ENCODE measurements at places on chromosomes 12 and 14. TPM values are rescaled to one million over a fixed set of nuclear protein-coding genes. Genes with fewer than 3 reads are reported as not detected.
A peak's percentile ranks its signal among the peaks of the same experiment; 100 is the strongest.

GRCh38 chr12:28710882-28711281 lies 438.2 kb upstream of the FAR2 start:
- DNase-seq, result no peak

- peak; percentile 83 for DNase-seq
Measured at GRCh38 chr12:95763809-95764253, 26.7 kb downstream of the NTN4 start.

The PGF gene
- 11.7 TPM for total RNA-seq

The RNFT2 gene
- 18.6 TPM for total RNA-seq

GRCh38 chr14:63939006-63939270 lies 86.1 kb downstream of the SYNE2 start:
- no peak for DNase-seq

The FAIM2 gene
- not detected for total RNA-seq

The MANSC1 gene
- total RNA-seq, result 32.0 TPM

- DNase-seq, result no peak
Measured at GRCh38 chr12:54019924-54020590, 8.2 kb upstream of the HOXC6 start.

DNA sequence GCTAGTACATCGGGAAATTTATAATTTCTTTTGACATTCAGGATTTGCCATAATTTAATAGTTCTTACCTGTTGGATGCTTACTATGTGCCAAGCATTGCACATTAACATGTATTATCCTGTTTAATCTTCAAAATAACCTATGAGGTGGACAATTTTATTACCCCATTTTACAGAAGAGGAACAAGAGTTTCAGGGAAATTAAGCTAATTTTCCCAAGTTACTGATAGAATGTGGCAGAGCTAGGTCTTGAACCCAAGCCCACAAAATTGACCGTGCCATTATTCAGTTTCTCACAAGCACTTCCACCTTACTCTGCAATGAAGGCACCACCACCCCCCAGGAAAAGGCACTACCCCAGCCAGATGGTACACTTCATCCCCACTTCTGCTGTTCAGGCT lies 161.1 kb upstream of the PLEKHG7 start:
- no peak for DNase-seq

GRCh38 chr12:57429473-57430111 lies 1.3 kb downstream of the R3HDM2 start:
- no peak for DNase-seq
